ENCODE measurements at places on chromosomes 16 and 17.

DNA sequence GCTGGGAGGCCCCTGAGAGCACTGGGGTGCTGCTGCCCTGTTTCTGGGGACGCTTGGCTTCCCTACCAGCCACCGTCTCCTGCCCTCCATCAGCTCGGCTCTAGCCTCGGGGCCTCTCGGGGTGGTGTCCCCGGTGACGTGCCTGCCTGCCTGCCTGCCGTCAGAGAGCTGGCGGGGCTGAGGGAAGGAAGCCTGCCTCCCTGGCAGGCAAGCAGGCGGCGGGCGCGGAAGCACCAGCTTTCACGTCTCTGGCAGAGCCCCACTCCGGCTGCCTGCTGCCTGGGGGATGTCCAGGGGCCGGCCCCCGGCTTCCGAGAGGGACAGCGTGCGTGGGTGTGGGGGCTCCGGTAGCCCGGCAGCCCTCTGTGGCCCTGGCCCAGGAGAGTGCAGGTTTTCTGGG lies 9.3 kb downstream of the CENPX start:
- no peak for DNase-seq

GRCh38 chr17:29116804-29117753 lies 63.1 kb downstream of the MYO18A start:
- peak; percentile 67 for DNase-seq

- DNase-seq = no peak
Observed at GRCh38 chr16:68274441-68274840, 10.1 kb downstream of the SLC7A6 start.

DNA sequence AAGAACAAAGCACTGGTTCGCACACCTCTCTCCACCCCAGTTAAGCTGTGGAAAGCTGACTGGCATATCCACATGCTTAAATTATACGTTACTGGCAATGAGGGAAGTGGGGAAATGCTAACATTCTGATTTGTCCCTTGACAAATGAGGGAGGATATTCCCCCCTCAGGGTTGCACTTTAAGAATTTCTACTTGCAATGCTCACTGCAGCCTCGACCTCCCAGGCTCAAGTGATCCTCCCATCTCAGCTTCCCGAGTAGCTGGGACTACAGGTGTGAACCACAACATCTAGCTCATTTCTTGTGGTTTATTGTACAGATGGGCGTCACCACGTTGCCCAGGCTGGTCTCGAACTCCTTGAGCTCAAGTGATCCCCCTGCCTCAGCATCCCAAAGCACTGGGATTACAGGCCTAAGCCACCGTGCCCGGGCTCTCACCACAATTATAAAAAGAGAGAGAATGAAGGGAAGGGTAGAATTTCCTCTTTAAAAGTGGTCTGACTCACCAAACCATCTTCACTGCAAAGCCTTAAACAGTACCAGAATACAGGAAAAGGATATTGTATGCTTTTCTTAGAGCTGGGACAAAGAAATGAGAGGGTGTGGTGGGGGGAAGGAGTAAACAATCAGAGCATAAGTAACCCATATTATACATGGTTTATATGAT lies 38.9 kb downstream of the KANSL1 start:
- DNase-seq = peak; percentile 26

- DNase-seq = peak; percentile 77
Observed at GRCh38 chr16:30377812-30378235, 3.2 kb downstream of the MYL11 start.

DNA sequence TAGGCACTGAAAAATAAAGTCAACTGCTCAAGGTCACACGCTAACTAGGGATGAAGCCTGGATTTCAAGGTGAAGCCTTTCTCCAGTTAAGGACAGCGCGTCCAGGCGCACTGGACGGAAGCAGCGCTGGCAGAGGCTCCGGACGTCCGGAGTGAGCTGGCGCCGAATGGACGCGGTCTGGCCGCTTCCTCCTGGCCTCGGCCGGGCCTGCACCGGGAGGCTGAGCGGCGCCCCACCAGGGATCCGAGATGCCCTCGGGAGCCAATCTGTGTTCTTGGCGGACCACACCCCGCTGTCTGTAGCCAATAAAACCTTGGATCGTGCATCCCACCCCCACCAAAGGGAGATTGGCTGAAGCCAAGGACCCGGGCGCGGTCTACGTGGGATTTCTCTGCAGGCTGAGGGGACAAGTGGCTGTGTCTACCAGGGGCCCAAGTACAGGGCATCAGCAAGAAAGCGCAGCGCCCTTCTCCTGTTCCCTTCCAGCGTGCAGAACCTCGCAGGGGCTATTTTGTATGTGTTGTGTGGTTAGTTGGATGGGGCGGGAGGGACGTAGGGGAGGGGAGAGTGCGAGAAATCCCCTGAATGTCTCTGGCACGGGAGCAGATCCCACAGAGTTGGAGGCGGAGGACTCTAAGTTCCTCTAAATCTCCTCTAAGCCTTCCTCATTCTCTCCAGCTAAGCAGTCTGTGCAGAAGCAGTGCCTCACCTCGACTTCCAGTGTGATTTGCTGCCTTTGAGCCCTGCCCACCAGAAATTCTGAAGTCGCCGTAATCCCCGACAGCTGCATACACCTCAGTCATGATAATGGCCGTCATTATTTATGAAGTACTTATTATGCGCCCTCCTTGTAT lies 2.5 kb upstream of the AKAP10 start:
- no peak for DNase-seq

DNA sequence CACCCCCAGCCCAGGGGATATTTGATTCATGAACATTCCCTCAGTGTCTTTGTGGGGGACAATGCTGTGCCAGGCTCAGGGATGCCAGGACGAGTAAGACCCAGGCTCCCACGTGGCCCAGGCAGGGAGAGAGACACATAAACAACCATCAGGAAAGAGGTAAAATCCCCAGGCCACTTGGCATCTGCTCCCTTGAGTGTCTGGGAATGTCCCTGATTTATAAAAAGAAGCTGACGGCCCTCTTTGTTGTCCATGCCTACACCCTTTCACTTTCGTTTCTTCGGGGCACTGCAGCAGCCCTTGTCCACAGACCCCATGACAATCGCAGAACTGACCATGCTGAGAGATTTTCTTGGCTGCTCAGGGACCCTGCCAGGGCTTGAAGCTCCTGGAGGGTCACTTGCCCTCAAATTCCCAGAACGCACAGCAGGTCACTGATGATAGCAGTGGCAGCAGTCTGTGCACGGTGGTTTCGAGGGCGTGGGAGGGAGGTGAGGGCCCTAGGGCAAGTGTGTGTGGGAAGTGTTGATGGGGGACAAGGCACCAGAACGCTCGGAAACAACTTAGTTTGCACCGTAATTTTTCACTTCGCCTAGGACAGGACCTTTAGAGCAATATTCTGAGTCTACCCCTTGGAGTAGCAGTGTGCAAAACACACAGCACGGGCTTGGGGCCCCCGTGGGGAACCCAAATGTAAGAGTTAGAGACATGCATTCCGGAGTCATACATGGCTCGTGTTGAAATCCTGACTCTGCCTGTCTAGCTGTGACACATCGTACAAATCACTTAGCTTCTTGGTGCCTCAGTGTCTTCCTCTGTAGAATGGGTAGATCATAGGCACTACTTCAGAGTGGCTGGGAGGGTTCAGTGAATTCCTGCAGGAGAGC lies 4.7 kb downstream of the NOD2 start:
- peak; percentile 68 for DNase-seq

DNA sequence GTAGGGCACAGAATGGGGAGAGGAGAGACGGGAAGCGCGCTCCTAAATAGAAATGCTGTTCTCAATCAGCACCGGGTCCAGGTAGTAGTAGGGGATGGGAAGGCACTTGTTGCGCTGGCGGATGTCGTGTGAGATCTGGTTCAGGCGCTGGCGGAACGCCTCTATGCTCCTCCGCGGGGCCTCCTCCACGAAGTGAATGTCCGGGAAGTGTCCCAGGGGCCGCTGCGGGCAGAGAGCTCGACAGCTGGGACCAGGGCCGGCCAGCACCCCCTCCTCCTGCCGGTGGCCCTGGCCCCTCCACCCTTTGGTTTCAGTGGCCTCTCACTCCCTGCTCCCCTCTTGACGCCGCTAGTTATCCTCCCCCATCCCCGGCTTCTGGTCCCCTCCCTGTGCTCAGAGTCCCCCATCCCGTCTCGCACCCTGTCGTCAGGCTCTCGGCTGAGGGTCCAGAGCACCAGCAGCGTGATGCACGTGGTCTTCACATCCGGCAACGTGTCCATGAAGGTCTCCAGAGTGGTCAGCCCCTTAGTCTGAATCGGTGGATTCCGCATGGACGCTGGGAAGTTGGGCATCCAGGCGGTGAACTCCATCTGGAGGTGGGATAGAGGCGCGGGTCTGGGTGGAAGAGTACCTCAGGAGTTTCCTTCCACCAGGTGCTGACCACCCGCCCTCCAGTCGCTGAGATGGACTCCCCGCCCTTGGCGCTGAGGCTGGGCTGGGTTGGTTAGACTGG lies 14.6 kb downstream of the ALOX12B start:
- no peak for DNase-seq

- DNase-seq = no peak
Observed at GRCh38 chr16:8921347-8921984, 39.3 kb downstream of the LITAFD start.

GRCh38 chr16:73670836-73671820 lies 623.2 kb upstream of the ZFHX3 start:
- no peak for DNase-seq

GRCh38 chr17:70484050-70484449 lies 314.7 kb downstream of the KCNJ2 start:
- no peak for DNase-seq

DNA sequence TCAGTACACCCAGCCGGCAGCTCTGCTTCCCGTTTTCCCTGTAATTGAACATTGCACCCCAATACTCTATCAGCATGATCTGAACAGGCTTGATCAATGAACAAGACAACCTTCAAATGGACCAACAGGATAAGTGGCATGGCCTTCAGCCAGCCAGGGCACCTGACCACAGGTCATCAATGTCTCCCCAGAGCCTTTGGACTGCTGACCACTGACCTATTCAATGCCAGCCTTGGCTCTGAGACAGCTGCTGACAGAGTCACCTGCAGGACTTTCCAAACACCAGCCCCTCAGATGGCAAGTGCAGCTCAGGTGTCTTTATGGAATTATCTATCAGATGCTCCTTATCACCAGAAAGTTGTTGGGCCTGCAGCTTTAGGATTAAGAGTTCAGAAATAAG lies 462.9 kb upstream of the ASIC2 start:
- DNase-seq = no peak

DNA sequence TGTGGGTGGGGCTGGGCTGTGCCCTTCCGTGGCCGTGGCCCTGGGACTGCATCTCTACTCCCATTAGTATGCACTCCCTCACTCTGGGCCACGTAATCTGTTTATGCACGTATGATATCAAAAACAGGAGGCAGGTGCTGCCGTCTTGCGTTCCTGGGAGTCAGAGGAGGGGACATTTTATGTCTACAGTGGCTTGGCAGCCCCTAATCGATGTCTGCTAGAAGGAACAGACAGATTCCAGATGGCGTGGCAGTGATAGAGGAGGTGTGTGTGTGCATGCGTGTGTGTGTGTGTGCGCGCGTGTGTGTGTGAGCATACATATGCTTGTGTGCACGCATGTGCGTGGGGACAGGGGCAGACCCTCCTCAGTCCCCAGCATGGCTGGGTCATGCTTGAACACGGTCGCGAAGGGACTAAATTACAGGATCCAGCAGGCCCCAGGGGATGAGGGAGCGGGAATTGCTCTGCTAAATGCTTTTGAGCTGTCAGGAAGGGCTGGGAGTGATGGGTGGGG lies 44.7 kb downstream of the SREBF1 start:
- no peak for DNase-seq

DNA sequence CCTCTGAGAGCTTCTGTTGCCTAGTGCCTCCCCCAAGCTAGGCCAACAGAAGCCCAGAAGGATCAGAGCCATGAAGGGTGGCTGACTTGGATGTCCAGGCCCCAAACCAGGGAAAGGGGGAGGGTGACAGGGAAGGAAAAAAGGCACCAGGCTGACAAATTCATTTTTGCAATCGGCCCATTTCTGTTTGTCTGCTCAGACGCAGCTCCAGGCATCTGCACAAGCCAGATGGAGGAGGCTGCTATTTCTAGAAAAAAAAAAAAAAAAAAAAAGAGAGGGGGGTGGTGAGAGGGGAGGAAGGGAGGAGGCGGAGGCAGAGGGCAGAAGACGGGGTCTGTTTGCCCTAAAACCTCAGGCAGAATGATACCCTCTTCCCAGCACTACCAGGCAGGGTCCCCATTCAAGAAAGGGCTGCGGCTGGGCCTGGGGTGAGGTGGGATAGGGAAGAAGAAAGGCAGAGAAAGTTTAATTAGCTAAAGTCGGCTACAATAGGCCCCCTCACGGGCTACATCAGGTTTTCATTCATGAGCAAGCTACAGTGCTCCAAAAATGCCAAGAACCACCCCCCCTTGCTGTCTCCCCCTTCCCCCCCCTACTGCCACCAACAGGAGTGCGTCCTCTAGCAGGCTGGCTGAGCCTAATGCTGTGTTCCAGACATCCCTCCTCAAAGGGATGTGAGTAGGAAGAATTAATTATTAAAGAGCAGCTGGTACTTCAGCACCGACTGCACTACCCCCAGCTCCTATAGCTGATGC lies 2.4 kb downstream of the HDAC5 start:
- no peak for DNase-seq

DNA sequence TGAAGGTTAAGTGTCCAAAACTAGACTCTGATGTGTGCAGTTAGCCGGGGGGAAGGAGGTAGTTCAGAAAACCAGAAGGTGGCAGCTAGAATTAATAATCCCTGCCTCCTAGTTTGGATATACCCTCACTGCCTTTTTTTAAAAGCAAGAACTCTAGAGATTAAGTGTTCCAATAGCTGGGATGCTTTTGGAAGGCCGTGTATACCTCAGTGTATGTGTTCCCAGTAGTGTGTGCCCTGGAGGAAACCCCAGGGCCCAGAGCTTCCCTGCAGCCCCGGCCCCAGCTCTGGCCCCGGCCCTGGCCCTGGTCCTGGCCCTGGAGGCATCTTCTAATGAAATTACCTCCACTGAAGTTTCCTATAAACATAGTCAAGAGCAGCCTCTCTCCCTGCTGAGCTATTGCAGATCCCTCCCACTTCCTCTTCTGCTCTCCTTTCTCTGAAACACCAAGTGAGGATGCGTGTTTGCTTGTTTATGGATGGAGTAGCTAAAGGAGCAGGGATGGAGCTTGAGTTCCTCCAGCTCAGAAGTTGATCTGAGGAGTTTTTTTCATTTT lies 130.7 kb downstream of the PRKCA start:
- DNase-seq = no peak

DNA sequence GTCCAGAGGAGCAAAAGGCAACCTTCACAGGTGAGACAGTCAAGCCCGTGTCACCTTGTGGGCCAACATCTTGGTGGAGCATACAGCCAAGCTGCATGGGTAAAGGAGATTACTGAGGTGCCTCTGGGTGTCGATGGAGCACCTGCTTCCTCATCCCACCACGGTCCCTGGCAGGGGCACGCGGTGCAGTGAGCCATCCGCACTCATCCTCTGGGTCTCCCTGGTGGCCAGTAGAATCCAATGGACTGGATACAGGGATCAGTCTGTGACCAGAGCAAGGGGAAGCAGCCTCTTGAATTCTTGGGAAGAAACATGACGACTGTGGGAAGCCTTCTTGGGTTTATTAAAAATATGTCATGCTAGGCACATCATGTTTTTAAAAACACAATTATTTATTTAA lies 4.8 kb upstream of the WSCD1 start:
- no peak for DNase-seq

DNA sequence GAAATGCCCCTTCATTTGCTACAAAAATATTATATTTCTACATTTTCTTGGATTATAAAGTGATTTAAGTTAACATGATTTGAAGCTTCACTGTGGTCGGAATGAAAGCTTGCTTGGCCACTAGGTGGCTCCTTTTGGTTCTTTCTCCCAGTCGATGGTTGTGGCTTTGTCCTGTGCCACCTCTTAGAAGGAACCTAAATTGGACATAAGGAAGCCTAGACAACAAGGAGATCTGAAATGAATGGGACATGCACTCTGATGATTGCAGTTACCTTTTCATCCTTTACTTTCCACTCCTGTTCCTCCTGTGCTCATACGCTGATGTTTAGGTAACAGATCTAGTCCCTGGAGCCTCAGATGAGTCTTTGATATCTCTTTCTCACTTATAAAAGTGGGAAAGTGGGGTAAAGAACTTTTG lies 39.2 kb downstream of the FTO start:
- DNase-seq = no peak

Measured in stimulated activated CD4-positive, alpha-beta T cell treated with anti-CD3 and anti-CD28 coated beads, Interleukin-12 subunit alpha, Interleukin-12 subunit beta, amount 100 ng/mL, for 48 hours (primary cell).